ENCODE measurements at places on chromosomes 1 and 21.

- no peak for DNase-seq
These were observed 40.1 kb upstream of the LRRC8D start for GRCh38 chr1:89780721-89781120.

DNA sequence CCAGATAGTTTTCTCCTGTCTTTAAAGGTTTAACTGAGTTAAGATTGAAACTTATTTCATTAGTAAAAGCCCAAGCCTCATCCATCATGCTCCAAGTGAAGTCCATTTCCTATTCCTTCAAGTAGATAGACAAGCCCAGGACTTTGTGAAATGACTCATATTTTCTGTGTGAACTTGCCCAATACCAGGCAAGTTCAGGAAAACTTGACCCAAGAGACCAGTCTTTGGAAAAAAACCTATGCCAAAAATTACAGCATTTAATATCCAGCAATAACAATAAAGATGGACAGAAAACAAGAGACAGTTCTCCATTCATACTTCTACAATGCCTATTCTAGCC is 405 bp upstream of the RAB29 start:
- no peak for DNase-seq

- no peak for DNase-seq
These were observed 61.0 kb downstream of the TOR3A start for GRCh38 chr1:179142889-179143299.

GRCh38 chr1:89381618-89382017 is 17.8 kb downstream of the GBP6 start:
- no peak for DNase-seq

DNA sequence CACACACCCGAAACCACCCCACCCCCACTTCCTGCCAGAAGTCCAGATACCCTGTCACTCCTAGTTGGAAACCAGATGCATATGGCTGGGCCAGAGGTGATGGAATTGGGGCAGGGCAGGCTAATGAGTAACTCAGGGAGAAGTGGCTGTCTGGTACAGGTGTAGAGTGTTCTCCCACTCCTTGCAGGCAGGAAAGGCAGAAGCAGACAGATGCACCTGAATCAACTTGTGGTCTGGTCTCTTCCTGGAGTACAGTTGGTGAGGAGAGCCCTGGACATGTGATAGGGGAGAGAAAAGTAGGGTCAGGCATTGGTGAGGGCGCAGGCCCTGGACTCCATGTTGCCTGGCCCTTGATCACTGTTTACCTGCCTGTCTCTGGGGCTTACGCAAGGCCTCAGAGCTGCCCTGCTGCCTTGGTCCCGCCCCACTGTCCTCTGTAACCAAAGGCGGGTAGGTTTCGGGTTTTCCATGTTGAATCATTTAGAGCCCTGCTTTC is 2.5 kb downstream of the CGN start:
- no peak for DNase-seq

DNA sequence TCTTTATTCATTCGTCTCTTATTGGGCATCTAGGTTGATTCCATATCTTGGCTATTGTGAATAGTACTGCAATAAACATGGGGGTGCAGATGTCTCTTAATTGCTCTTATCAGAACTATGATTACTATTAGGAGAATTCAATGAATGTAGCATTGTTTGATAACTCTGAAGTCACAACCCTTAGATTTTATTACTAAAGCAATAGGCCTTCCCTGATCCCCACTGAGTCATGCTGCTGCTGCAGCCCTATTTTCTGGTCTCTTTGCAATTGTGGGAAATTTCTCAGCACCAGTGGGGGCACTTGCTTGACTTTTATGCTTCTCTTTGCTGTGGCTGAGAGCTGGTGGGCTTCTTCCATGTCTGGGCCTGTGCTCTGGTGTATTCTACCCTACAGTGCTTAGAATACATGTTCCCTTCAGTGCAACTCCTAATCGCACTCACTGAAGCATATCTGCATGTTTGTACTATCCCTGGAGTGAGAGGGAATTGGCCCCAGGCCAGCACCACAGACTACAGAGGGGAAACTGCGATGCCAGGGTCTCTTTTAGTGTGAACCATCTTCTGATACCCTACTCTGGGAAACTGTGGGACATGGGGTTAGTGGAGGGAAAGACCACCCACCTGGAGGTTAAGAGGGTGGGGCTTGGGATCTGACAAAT is 52.2 kb upstream of the ROR1 start:
- DNase-seq = no peak

DNA sequence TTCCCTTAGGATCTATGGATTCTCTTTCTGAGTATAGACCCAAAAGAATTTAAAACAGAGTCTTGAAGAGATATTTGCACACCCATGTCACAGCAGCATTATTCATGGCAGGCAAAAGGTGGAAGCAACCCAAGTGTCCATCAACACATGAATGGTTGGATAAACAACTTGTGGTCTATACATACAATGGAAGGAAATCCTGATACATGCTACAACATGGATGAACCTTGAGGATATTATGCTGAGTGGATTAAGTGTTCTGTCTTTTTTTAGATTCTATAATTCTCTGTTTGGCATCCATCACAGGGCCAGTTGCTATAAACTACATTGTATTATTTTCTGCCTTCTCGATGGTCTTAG is 39.8 kb downstream of the PTPN14 start:
- DNase-seq = no peak
